ENCODE measurements at places on chromosomes 11 and 22.

DNA sequence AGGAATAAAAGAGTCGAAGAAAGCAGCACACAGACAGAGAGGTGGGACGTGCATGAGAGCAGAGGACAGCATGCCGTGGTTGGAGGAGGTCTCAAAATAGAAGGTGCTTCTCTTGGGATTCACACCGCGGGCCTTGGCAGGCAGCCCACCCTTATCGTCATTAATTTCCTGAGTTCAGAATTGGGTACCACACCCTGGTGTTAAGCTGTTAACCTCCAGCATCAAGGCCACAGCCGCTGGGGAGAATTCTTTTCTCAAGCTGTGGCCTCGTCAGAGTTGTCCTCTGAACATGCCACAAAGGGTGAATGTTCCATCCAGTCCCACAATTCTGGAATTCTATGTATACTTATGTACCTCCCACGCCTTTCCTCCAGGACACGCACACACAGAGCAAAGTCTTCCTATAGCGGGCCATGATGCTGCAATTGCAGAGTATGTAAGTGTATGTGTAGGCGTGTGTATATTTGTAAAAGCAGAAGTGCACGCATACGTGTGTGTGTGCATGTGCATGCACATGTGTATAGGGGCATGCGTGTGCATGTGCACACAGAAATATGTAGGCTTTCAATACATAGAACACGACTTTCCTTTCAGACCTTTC lies 39.0 kb downstream of the ADAMTS8 start:
- H3K4me1 ChIP-seq: peaks cover 9% of the 10 kb centered on the region
- H3K4me3 ChIP-seq: no peak overlapping the region
- no peak for DNase-seq
- no peaks in the 10 kb centered on the region for H3K36me3 ChIP-seq
- peaks cover 60% of the 10 kb centered on the region for H3K27me3 ChIP-seq

- H3K27ac ChIP-seq: no peak overlapping the region
- H3K4me3 ChIP-seq: no peak overlapping the region
- no peaks in the 10 kb centered on the region for H3K4me1 ChIP-seq
- H3K36me3 ChIP-seq: no peaks in the 10 kb centered on the region
Observed at GRCh38 chr11:14914536-14914935, 22.5 kb upstream of the CYP2R1 start.

GRCh38 chr11:74860743-74861142 lies 88.1 kb downstream of the XRRA1 start:
- no peaks in the 10 kb centered on the region for H3K4me1 ChIP-seq
- peaks cover 39% of the 10 kb centered on the region for H3K36me3 ChIP-seq
- DNase-seq: no peak
- H3K27ac ChIP-seq: no peak overlapping the region
- no peak overlapping the region for H3K4me3 ChIP-seq

DNA sequence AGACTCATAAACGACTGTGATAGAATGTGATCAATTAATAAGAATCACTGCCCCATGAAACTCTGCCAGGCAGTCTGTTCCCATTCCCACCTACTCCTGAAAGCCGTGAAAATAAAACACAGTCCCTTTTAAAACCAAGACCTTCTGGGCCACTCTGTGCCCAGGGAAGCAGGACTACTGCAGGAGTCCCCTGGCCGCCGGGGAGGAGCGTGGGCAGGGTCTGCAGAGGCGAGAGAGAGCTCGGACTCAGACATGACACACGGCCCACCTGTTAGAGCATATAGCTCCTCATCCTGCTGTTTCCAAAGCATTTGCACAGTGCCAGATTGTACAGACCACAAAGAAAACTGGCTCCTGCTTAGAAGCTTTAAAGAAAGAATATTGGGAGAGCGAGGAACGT lies 400.5 kb downstream of the SHANK2 start:
- no peak overlapping the region for H3K27ac ChIP-seq
- no peaks in the 10 kb centered on the region for H3K27me3 ChIP-seq
- no peak overlapping the region for H3K4me3 ChIP-seq
- no peak for DNase-seq

DNA sequence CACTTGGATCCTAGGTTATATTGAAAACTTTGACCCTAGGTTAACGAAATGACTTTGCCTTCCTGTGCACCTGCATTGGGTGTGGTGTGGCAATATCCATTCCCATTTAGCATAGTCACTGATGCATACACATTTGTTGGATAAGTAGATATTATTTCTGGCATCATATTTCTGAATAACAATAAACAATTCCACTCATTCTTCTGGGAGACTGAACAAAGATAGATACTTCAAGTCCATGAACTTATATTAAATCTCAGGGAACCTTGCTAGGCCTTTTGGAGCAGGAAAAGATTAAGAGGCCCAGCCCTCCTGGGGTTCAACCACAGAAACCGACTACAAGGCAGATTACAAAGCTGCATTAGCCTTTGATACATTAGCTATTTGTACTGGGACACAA lies 118.9 kb downstream of the MSANTD4 start:
- DNase-seq: no peak
- no peaks in the 10 kb centered on the region for H3K27me3 ChIP-seq
- H3K4me3 ChIP-seq: no peak overlapping the region
- H3K4me1 ChIP-seq: no peaks in the 10 kb centered on the region
- H3K36me3 ChIP-seq: no peaks in the 10 kb centered on the region

DNA sequence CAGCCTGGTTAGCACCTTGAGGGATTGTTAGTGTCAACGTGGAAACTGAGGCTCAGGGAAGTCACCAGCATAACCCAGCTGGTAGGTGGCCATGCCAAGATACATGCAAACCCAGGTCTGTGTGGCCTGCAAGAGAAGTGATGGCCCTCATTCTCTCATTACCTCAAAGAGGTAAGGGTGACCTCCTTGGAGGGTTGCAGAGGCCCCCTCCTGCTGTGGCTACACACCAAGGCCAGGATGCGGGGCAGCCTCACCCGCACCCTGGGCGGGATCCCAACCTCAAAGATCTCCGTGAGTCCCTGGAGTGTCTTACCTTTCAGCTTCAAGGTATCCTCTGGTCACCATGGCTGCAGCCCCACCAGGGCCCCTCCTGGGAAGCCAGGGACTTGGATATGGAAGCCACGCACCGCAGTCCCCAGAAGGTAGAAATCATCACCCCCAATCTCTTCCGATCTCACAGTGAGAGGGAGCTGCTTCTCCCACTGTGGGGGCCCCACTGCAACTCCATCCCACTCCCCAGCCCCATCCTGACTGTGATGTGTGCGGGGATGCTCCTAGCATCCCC lies 95.4 kb downstream of the MORC2 start:
- no peaks in the 10 kb centered on the region for H3K27me3 ChIP-seq
- H3K27ac ChIP-seq: no peak overlapping the region
- H3K4me1 ChIP-seq: peaks cover 8% of the 10 kb centered on the region
- no peak overlapping the region for H3K4me3 ChIP-seq
- no peak for DNase-seq

DNA sequence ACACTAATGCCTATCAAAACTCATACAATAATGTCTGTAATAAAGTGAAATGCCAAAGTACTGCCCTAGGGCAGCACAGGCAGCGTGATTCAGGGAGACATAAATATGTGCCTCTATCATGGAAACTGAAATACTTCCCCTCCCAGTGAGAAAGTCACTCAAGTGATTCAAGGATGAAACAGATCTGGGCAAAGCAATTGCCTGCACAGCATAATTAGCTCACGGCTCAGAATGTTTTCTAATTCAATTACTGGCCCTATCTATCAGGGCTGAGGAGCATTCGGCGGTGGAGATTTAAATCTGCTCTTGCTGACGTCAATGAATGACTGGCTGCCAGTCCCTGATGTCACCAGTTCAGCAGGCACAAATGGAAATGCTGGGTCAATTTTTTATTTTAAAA lies 27.7 kb upstream of the PPP2R1B start:
- no peak overlapping the region for H3K27ac ChIP-seq
- DNase-seq: no peak
- no peaks in the 10 kb centered on the region for H3K27me3 ChIP-seq
- peaks cover 3% of the 10 kb centered on the region for H3K4me1 ChIP-seq
- H3K36me3 ChIP-seq: peaks cover 9% of the 10 kb centered on the region
- no peak overlapping the region for H3K4me3 ChIP-seq

- H3K36me3 ChIP-seq: no peaks in the 10 kb centered on the region
- H3K4me1 ChIP-seq: no peaks in the 10 kb centered on the region
- DNase-seq: no peak
- peaks cover 53% of the 10 kb centered on the region for H3K27me3 ChIP-seq
Observed at GRCh38 chr11:34546511-34547209, 33.1 kb upstream of the ELF5 start.

- DNase-seq: peak; percentile 49
- peaks cover 16% of the 10 kb centered on the region for H3K27me3 ChIP-seq
- no peaks in the 10 kb centered on the region for H3K4me1 ChIP-seq
- H3K27ac ChIP-seq: peak overlapping the region; percentile 30
- H3K4me3 ChIP-seq: peak overlapping the region; percentile 67
- H3K36me3 ChIP-seq: no peaks in the 10 kb centered on the region
Observed at GRCh38 chr22:17199003-17199731, 20.1 kb downstream of the ADA2 start.

GRCh38 chr11:45500451-45500850 lies 165.0 kb downstream of the CHST1 start:
- H3K4me3 ChIP-seq: no peak overlapping the region
- H3K36me3 ChIP-seq: no peaks in the 10 kb centered on the region
- peaks cover 5% of the 10 kb centered on the region for H3K27me3 ChIP-seq
- DNase-seq: no peak
- peaks cover 4% of the 10 kb centered on the region for H3K4me1 ChIP-seq

DNA sequence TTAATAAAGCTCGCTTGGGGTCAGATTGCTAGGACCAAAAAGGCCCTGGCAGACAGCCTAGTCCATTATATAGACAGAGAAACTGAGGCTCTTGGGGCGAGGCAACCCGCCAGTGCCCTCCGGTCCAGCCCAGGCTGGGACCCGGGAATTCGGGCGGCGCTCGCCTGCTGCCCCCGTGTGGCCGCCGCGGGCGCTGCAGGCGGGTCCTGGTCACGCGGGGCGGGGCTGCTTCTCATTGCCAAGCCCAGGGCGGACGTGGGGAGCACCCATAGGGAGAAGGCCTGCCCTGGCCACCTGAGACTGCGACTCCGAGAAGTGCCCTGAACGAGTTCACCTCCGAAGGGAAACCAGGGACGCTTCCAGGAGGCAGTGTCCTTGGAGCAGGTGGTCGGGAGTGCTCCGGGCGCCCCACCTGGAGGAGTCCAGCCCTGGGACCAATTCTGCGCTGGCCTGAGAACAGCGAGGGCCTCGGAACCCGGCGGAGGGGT lies 36.0 kb upstream of the CSNK1E start:
- peaks cover 1% of the 10 kb centered on the region for H3K4me1 ChIP-seq
- H3K27me3 ChIP-seq: no peaks in the 10 kb centered on the region
- peaks cover 27% of the 10 kb centered on the region for H3K36me3 ChIP-seq
- peak; percentile 44 for DNase-seq

DNA sequence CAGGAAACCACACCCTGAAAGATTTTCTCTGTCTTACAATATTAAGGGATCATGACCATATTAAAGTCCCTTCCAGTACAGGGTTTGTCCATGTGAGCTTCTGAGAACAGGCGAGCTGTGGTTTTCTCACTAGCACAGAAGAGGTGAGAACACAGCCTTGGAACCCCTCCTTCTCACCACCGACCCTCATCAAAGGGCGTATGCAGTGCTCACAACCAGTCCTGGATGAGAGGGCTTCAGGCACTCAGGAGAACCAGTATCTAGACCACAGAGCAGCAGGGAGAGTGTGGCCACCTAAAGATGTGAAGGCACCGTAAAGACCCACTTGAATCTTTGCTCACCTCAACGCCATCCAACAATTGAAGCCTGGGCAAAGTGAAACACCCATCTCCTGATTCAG lies 397.0 kb downstream of the ETS1 start:
- no peak for DNase-seq
- peaks cover 2% of the 10 kb centered on the region for H3K4me1 ChIP-seq
- no peaks in the 10 kb centered on the region for H3K27me3 ChIP-seq
- no peak overlapping the region for H3K4me3 ChIP-seq

GRCh38 chr22:39095971-39096370 lies 1.1 kb upstream of the APOBEC3H start:
- H3K27me3 ChIP-seq: peaks cover 40% of the 10 kb centered on the region
- H3K36me3 ChIP-seq: no peaks in the 10 kb centered on the region
- no peak for DNase-seq
- H3K4me1 ChIP-seq: peaks cover 7% of the 10 kb centered on the region

GRCh38 chr11:60919320-60919719 lies 4.9 kb upstream of the TMEM132A start:
- H3K27ac ChIP-seq: no peak overlapping the region
- no peak for DNase-seq
- peaks cover 25% of the 10 kb centered on the region for H3K4me1 ChIP-seq
- no peak overlapping the region for H3K4me3 ChIP-seq
- peaks cover 33% of the 10 kb centered on the region for H3K36me3 ChIP-seq

- H3K27me3 ChIP-seq: no peaks in the 10 kb centered on the region
- H3K4me3 ChIP-seq: no peak overlapping the region
- peaks cover 49% of the 10 kb centered on the region for H3K36me3 ChIP-seq
- no peak overlapping the region for H3K27ac ChIP-seq
- no peak for DNase-seq
Observed at GRCh38 chr11:47569646-47570045, 4.2 kb downstream of the PTPMT1 start.

- H3K4me1 ChIP-seq: no peaks in the 10 kb centered on the region
- H3K27ac ChIP-seq: no peak overlapping the region
- DNase-seq: no peak
- no peaks in the 10 kb centered on the region for H3K27me3 ChIP-seq
- no peaks in the 10 kb centered on the region for H3K36me3 ChIP-seq
Observed at GRCh38 chr11:107733518-107733917, 21.7 kb upstream of the SLN start.

GRCh38 chr11:57340039-57340615 lies 2.0 kb downstream of the P2RX3 start:
- peaks cover 39% of the 10 kb centered on the region for H3K27me3 ChIP-seq
- H3K36me3 ChIP-seq: no peaks in the 10 kb centered on the region
- peak; percentile 46 for DNase-seq

DNA sequence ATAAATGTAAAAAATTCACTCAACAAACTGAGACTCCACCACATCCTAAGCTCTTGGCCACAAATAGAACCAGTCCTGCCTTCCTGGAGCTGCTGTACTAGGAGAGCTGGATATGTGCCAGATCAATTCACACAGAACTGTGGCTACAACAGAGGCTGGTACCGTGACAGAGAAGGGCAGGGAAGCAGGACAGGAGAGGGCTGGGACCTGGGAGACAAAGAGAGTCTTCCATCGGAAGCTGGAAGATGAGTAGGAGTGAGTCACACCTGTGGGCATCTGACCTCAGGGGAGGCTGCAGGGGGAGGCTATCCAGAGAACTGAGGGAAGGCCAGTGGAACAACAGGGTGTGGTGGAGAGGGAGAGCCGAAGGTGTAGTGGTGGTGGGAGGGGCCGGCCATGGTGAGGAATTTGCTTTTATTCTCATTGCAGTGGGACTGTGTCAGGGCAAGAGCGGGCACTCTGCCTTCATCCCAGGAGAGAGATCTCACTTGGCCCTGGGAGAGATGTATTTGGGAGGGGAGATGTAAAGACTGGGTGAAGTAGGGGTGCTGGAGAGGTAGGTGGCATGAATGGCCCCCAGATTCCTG lies 1.9 kb upstream of the LTBP3 start:
- H3K36me3 ChIP-seq: no peaks in the 10 kb centered on the region
- peak; percentile 68 for DNase-seq
- no peak overlapping the region for H3K4me3 ChIP-seq
- peaks cover 50% of the 10 kb centered on the region for H3K4me1 ChIP-seq
- peak overlapping the region; percentile 92 for H3K27ac ChIP-seq

- H3K27me3 ChIP-seq: peaks cover 28% of the 10 kb centered on the region
Observed at GRCh38 chr22:21741790-21742189, 6.2 kb upstream of the YPEL1 start.

- H3K36me3 ChIP-seq: no peaks in the 10 kb centered on the region
- peak; percentile 26 for DNase-seq
- no peak overlapping the region for H3K27ac ChIP-seq
- H3K27me3 ChIP-seq: no peaks in the 10 kb centered on the region
- H3K4me3 ChIP-seq: peak overlapping the region; percentile 70
- H3K4me1 ChIP-seq: no peaks in the 10 kb centered on the region
Observed at GRCh38 chr11:83827520-83827919, 541.4 kb upstream of the CCDC90B start.

Data from mesenchymal stem cell (in vitro differentiated cells and primary cell).